ENCODE measurements at places on chromosomes 5 and 9.
A peak's percentile ranks its signal among the peaks of the same experiment; 100 is the strongest.

DNA sequence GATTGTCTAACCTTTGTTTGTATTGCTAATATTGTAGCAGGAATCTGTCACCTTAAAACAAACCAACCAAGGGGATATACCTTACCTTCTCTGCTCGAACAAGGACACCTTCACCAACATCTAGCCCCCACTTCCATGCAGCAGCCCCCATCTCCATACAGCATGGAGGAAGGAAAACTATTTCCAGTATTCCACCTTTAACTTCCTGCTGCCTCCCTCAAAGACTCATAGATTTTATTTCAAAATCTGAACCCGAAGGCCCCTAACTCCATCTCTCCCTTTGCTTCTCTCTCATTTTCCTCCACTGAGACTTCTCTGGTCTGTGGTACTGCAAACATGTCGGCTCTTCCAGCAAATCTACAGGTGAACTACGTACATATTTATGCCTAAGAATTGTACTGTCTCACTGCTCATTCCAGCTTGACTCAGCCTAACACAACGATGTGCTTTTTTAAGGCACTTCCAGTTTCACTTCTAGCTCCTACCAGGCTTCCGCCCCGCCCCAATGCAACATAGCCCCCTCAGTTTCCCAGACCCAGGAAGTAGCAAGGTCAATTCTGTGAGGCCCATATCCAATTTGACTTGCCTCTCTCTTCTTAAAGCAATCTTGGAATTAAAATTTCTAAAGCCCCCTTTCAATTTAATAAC lies 70.7 kb upstream of the RNF38 start:
- DNase-seq, result peak; percentile 38

GRCh38 chr9:125428902-125429467 lies 167.4 kb downstream of the GAPVD1 start:
- no peak for DNase-seq

- peak; percentile 58 for DNase-seq
Measured at GRCh38 chr9:104682642-104683041, 11.7 kb upstream of the OR13D1 start.

GRCh38 chr5:88727705-88728313 lies 155.2 kb downstream of the MEF2C start:
- DNase-seq, result peak; percentile 18

DNA sequence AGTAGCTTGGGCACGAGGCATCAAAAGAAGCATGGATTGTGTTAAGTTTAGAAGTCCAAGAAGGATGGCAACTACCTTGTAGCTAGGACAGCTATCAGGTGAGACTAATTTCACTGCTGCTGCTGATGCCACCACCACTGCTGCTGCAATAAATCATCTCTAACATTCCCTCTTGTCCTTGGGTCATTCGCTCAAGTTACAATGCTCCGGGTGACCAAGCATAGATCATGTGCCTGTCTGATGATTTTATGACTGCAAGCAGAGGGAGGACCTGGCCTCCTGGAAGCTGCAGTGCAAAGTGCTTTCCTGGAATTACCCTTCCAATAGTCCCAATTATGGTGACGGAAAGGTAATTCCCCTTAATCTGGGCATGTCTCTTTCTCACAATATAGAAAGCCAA lies 334.4 kb downstream of the PRELID2 start:
- no peak for DNase-seq

DNA sequence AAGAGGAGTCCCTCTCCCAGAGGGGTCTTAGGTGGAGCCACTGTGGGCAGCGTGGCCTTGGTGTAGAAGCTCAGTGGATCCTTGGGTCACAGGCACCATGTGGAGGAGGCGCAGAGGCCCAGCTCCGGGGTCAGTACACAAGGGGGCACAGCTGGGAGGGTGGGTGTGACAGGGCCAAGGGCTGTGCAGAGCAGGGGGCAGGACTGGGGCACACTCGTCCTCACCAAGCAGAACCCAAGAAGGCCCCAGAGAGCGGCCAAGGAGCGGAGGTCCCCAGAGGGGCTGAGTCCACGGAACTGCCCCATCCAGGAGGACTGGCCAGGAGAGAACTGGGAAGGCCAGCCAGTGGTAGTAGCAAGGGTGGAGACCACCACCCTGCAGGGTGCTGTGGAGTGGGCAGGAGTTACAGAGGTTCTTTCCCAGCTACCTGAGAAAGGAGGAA lies 2.5 kb upstream of the LPCAT1 start:
- DNase-seq, result no peak

- DNase-seq, result no peak
Measured at GRCh38 chr9:101446732-101447131, 11.2 kb upstream of the ALDOB start.

DNA sequence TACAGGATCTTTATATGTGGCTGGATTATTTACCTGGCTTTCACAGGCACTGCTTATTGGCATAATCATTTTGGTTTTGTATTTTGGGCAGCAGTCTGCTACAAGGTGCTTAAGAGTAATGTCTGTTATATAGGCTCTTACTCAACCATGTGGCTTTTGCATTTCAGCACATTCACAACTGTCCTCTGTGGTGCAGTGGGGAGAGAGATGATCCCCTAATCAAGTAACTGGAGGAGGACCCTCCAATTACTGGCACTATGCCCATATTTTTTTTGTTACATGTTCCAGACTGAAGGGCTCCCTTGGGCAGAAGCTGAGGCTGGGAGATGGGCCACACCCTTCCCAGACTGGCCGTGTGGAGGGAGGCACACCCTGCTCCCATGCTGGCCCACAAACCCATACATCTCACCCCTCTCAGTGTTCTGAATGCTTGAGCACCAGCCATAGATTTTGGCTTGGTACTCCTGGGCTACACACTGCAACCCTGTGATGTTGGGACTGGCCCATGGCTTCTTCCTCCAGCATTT lies 173.5 kb downstream of the FAM174A start:
- DNase-seq, result no peak

DNA sequence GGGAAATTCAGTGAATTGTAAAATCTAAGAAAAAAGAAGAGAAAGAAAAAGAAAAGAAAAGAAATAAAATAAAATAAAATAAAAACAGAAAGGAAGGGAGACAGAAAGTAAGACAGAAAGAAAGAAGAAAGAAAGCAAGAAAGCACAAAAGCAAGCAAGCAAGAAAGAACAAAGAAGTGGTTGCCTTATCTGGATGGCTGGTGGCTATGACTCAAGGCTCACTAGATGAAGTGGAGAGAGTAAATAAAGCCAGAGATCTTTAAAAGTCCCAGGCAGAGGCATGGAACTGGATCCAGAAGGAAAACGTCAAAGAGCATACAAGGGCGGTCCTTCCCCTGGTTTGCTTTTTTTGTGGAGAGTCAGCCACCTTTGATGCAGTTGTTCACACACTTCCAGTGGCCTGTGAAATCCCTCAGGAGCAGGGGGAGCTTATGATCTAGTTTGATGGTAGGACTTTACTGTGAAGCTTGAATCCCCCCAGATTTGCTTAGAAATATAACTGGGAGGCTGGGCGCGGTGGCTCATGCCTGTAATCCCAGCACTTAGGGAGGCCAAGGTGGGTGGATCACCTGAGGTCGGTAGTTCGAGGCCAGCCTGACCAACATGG lies 176.7 kb upstream of the HMHB1 start:
- DNase-seq, result peak; percentile 61

GRCh38 chr5:130155345-130156011 lies 251.2 kb downstream of the CHSY3 start:
- peak; percentile 51 for DNase-seq

DNA sequence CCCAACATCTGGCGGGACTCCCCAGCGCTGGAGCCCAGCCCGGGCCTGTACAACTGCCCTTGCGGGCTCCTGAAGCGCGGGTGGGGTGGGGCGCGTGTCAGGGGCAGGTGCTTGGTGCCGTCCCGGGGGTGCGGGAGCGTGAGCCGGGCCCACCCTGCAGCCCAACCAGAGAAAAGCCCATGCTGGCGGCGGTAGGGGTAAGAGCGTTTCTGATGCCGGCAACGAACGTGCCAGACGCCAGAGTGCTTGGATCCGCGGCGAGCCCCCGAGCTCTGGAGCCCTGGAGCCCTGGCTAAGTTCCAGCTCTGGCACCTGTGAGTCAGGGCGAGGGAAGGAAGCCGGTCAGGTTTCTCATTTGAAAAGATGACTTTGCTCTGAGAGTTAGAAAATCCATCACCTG lies 58.0 kb downstream of the ZNF510 start:
- DNase-seq, result peak; percentile 1

GRCh38 chr9:94706922-94707321 lies 19.6 kb upstream of the AOPEP start:
- no peak for DNase-seq

- DNase-seq, result no peak
Measured at GRCh38 chr9:125835655-125836054, 88.5 kb downstream of the PBX3 start.

GRCh38 chr5:148920646-148921288 lies 94.4 kb downstream of the ADRB2 start:
- no peak for DNase-seq

Data from fibroblast of skin of right biceps (primary cell).